ENCODE measurements at places on chromosomes 12 and 14.

DNA sequence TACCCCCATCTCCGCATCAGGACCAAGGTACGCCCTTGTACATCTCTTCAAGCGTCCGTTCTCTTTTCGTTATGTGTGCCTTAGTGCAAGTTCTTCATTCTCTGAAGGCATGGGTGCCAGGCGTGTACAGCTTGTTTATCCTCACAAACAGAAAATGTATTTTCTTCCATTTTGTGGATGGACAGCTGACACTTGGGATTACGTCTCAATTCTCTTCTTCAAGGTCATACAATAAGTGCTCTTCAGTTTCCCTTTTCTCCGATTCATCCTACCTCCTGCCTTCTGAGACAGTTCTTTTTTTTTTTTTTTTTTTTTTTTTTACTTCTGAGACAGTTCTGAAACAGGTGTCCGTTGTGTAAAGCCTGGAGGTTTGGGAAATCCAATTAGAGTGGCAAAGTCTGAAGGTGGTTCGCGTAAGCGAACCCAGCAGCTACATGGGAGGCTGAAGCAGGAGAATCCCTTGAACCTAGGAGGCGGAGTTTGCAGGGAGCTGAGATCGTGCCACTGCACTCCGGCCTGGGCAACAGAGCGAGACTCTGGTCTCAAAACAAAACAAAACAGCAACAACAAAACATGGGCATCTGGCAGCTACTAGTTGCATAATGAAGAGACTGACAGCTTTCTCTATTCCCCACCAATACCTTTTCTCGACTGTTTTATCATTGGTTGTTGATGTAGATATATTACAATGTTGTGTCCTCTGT lies 734 bp downstream of the COX6A1 start:
- no peak for DNase-seq

DNA sequence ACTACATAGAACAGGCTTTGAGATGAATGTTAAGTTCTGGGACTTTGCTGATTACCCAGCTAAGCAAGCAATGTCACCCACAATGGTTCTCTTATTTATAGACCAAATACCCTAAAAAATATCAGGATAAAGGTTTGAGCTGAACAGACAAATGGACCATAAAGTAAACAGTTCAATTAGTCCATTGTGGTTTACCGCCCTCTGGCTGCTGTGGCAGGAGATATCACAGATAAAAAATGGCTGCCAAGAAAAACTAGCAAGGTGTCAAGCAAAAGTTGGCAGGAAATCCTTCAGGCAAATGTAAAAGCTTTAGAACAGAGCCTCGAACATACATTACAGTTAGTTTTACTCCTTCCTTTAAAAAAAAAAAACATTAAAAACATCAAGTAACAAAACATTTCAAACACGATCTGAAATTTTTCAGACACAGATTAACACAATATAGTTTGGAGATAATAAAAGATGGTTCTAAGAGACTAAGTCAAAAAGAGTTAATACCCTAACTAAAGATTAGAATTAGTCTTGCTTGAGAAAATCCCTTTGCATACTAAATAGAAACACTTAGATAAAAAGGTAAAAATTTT lies 41.3 kb downstream of the MED13L start:
- no peak for DNase-seq

GRCh38 chr12:24127919-24128721 lies 178.7 kb upstream of the SOX5 start:
- no peak for DNase-seq

DNA sequence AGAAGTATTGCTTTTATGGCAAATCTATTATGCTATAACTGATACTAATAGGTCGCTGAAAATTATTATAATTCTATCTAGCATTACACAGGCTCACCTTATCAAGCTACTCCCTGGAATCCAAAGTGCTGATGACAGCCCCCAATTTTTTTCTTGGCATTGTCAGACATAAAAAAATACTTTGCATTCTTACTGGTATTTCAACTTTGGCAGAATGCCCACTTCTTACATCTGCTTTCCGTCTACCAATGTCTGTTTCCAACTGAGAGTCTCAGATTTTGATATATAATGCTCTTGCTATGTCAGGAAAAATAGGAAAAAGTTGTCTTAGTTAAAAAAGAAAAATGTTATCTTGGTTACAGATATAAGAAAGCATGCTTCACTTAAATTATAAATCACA lies 615.4 kb downstream of the C12orf50 start:
- peak; percentile 22 for DNase-seq

- DNase-seq = no peak
Observed at GRCh38 chr12:109717390-109718357, 4.0 kb downstream of the FAM222A start.

DNA sequence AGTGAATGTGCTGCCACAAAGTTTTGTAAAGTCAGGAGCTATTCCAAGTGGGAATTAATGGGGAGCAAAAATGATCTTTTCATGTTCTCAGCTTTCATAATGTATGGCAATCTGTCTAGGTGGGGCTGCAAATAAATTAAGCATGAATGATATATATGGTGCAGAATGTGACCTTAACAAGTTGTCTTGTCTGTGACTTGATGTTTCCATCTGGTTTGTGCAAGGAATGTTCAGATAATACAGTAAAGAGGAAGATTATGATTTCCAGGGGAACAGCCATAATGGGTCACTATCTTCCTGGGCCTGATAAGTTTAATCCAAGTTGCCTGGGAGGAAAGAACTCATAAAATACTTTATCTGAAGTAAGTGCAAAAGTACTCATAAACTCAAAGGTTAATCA lies 1815.8 kb upstream of the FLRT2 start:
- DNase-seq = no peak

DNA sequence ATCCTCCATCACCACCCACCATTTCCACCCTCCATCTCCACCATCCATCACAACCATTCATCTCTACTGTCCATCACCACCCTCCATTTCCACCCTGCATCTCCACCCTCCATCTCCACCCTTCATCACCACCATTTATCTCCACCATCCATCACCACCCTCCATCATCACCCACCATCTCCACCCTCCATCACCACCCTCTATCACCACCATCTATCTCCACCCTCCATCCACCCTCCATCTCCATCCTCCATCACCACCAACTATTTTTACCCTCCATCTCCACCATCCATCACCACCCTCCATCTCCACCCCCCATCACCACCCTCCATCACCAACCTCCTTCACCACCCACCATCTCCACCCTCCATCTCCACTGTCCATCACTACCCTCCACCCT lies 4.7 kb upstream of the CEP170B start:
- DNase-seq = no peak

DNA sequence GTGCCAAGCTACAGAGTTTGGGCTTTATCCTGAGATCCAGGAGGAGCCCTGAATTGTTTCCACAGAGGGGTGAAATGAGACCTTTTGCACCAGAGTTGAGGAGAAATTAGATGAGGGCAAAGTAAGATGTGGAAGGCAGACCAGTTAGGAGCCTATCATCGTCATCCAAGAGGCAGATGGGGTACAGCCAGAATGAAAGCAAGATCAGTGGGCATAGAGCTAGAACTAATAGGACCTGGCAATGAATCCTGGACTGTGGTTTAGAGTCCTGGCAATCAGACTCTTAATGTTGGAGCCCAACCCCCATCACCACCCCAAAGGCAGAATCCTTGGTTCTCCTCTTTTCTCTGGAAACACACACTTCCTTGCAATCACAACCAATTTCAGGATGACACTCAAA lies 166.6 kb upstream of the HMGA2 start:
- no peak for DNase-seq

GRCh38 chr12:87679251-87679650 lies 349.9 kb downstream of the C12orf50 start:
- no peak for DNase-seq

DNA sequence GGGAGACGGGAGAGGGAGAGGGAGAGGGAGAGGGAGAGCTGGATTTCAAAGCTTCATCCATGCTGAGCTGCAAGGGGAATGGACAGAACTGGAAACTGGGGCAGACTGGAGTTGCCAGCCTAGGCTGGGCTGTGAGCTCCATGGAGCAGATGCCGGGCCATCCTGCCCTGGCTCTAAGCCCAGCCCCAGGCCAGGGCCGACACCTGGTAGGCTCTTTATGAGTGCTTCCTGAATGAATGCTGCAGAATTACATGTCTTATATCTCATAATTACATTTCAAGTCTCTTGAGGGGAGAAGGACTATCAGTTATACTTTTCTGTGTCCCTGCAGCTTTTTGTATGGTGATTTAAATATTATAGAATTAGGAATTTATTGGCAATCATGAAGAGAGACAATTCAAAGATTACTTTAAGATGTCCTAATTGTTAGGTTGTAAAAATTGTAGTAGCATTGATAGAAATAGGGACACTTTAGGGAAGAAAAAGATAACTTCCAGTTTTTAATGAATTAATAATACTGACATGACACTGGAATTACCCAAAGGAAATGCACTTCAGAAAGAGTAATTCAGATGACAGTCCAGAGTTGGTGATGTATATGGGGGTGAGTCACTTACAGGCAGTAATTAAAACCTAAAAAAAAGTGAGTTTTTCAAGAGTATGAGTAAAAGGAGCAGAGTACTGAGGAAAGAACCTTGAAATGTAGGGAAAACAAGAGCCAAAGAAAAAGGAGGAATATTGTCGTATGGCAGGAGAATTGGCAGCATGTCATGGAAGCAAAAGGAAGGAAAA lies 29.0 kb downstream of the SCYL2 start:
- DNase-seq = peak; percentile 3

DNA sequence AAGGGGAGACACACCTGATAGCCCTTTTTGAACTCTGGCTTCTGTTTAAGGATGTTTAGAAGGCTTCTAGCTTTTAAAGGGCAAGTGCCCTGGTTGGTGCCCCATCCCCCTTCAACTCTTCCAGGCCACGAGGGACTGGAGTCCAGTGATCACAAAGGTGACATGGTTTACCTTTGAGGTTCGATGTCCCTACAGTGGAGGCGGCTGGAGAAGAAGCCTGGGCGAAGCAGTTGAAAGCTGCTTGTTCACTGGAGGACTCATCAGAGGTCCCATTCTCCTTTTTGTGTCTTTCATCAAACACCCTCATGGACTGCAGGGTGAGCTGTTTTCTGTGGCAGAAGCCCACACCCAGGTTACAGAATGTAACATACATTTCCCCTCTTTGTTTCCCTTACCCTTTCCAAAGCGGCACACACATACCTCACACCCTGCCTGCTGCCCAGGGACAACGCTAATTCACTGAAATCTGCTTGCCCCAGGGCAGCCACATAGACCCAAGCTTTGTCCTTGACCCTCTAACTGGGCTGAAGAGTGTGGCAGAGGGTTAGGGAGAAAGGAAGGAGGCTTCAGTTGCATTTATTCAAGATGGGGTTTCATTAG lies 7.7 kb downstream of the TBX3 start:
- no peak for DNase-seq

- DNase-seq = no peak
Observed at GRCh38 chr12:91327131-91327530, 144.5 kb upstream of the DCN start.

GRCh38 chr12:131897875-131898274 lies 3.5 kb downstream of the ULK1 start:
- no peak for DNase-seq

GRCh38 chr14:71725922-71726579 lies 206.2 kb upstream of the RGS6 start:
- DNase-seq = no peak

- no peak for DNase-seq
Observed at GRCh38 chr12:20390846-20391245, 22.5 kb downstream of the PDE3A start.

- DNase-seq = no peak
Observed at GRCh38 chr14:71737760-71738159, 194.5 kb upstream of the RGS6 start.

- DNase-seq = no peak
Observed at GRCh38 chr14:30826070-30826469, 48.3 kb upstream of the COCH start.

- no peak for DNase-seq
Observed at GRCh38 chr12:121453629-121454028, 53.7 kb downstream of the RNF34 start.

DNA sequence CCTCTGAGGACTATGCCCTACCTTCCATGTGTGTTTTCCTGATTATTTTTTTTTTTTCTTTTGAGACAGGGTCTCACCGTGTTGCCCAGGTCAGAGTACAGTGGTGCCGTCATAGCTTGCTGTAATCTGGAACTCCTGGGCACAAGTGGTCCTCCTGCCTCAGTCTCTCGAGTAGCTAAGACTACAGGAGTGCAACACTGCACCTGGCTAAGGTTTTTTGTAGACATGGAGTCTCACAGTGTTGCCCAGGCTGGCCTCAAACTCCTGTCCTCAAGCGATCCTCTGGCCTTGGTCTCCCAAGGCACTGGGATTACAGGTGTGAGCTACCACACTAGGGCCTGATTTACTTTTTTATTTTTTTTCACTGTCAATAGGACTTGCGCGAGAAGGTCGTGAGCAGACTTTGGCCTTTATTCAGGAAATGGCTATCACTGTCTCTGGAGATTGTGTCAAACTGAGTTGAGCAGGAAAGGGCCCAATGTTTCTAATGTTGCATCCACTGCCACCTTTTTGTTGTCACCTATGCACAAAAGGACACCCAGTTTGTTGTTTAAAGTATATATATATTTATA lies 47.7 kb downstream of the FLRT2 start:
- no peak for DNase-seq

DNA sequence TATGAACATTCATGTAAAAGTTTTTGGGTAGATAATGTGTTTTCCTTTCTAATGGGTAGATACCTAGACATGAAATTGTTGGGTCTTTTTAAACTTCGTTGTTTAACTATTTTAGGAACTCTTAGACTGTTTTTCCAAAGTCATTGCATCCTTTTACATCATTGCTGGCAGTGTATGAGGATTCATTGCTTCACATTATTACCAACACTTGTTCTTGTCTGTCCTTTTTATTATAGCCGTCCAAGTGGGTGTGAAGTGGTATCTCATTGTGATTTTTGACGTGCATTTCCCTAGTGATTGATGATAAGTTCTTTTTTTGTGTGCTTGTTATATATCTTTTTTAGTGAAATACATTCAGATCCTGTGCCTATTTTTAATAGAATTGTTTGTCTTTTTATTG lies 39.4 kb downstream of the USP15 start:
- DNase-seq = no peak

DNA sequence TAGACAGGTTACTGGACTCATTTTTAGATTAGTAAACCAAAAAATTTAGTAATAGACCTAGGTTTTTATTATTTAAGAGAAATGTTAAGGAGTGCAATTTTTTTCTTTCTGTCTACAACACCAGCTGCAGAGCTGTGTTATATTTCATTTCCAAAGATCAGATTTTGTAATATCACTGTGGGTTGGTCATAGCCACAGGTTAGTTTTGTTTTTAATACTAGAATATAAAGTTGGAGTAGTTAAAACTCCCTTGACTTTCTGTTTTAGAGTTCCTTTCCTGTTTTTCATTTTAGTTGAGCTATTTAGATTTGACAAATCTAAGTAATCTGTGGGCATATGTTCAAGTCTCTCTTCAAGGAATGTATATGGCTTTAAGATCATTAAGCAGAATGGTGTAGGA lies 30.7 kb upstream of the GARIN2 start:
- no peak for DNase-seq

GRCh38 chr12:122793685-122794106 lies 19.3 kb downstream of the CCDC62 start:
- DNase-seq = no peak

- DNase-seq = no peak
Observed at GRCh38 chr12:20210621-20211215, 157.6 kb upstream of the PDE3A start.
